ENCODE measurements at places on chromosomes 13 and 19.
A peak's percentile ranks its signal among the peaks of the same experiment; 100 is the strongest.

DNA sequence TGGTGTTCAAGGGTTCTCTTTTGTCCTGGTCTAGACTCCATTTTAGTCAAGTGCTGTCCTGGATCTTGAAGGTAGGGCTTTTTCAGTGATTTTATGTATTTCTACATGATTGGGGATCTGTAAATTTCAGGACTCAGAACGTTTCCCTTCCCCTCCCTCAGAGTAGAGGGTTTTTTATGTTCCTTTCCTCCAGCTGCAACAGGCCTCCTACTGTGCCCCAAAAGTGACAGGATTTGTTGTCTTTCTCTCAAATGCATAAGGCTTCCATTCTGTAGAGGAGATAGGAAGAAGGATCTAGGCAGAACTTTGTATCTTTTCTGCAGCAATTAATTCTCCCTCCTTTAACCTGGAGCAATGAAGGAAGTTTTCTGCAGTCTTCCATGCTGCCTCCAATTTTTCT, 251.3 kb downstream of the MAB21L1 start:
- DNase-seq, result no peak

- no peak for DNase-seq
Measured at GRCh38 chr13:24056616-24057137, 103.8 kb upstream of the SPATA13 start.

- DNase-seq, result no peak
Measured at GRCh38 chr19:17842663-17843291, 5.0 kb downstream of the JAK3 start.

GRCh38 chr13:74883834-74884233, 598.1 kb downstream of the TBC1D4 start:
- no peak for DNase-seq

DNA sequence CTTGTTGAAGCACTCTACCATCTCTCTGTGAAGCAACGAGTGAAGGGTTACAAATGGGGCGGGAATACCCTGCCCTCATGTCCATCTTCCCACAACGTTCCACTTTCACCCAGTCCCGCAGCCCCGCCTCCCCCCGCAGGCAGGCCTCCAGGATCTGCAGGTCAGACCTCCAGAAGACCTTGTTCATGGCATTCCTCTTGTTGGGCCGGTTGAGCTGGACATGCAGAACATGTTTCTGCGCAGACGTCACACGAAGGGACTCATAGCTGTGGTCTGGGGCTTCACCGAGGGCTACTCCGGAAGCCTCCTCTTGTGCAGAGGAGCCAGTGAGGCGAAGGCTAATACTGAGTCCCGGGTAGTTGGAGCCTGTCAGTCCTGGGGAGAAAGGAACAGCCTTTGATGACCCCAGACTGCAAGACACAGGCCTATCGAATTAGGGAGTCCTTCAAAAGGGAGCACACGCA, 420 bp downstream of the ECH1 start:
- peak; percentile 66 for DNase-seq

- DNase-seq, result peak; percentile 86
Measured at GRCh38 chr19:1252221-1252820, 3.9 kb downstream of the MIDN start.

GRCh38 chr19:29795461-29796172, 16.2 kb upstream of the CCNE1 start:
- DNase-seq, result no peak

GRCh38 chr13:100535426-100536135, 53.0 kb downstream of the GGACT start:
- DNase-seq, result no peak

DNA sequence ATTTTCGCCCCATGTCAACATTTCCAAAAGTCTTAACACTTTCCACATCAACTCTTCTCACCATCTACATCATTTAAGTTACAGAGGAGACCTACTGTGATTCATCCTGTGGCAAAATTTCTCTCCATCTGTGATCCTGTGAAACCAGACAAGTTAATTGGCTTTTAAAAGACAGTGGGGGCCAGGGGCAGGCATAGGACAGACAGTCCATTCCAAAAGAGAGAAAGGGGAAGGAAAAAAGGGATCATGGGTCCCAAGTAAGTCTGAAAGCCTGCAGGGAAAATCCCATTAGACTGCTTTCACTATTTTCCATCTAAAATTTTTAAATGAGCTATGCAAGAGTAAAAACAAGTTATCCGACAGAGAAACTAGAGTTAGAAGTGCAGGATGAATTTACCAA, 121.0 kb downstream of the MRPL57 start:
- DNase-seq, result no peak

- no peak for DNase-seq
Measured at GRCh38 chr13:24292481-24292880, 16.9 kb upstream of the C1QTNF9 start.

DNA sequence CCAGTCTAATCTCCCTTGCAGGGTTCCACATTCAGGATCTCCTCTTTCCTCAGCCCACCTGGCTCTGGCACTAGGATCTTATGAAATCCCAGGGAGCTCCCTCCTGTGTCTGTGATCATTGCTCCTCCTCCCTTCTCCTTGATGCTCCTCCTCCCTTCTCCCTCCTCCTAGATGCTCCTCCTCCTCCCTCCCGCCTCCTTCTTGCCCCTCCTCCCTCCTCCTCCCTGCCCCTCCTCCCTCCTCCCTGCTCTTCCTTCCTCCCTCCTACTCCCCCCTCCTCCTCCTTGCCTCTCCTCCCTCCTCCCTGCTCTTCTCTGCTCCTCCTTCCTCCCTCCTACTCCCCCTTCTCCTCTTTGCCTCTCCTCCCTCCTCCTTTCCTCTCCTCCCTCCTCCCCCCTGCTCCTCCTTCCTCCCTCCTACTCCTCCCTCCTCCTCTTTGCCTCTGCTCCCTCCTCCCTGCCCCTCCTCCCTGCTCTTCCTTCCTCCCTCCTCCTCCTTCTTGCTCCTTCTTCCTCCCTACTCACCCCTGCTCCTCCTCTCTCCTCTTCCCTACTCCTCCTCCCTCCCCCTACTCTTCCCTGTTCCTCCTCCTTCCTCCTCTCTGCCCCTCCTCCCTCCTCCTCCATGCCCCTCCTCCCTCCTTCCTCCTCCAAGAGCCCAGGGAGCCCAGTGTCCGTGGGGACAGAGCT, 14.9 kb upstream of the ZBTB7A start:
- no peak for DNase-seq

- DNase-seq, result peak; percentile 35
Measured at GRCh38 chr13:20713014-20713376, 9.5 kb downstream of the IL17D start.

Measured in dermis blood vessel endothelial cell (primary cell).